ENCODE measurements at places on chromosomes 7 and 10.
A peak's percentile ranks its signal among the peaks of the same experiment; 100 is the strongest.

DNA sequence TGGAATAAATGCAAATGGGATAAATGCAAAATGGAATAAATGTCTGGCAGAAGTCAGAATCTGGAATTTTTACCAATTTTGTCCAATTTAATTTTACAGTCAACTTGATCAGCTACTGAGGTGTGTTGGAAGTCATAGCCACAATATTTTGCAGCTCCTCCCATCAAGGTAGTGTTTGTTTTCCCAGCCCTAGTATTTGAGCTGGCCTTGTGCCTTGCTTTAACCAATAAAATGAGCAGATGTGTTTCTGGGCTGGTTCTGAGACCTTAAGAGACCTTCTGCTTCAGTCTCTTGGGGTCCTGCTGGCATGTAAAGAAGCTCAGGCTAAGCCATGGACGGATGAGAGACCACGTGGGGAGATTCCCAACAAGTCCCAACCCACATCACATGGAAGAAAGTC lies 42.7 kb upstream of the RSBN1L start:
- DNase-seq = no peak

GRCh38 chr7:133709036-133709880 lies 417.9 kb upstream of the LRGUK start:
- no peak for DNase-seq

- DNase-seq = no peak
These were observed 535.9 kb downstream of the AUTS2 start for GRCh38 chr7:70134029-70134770.

- DNase-seq = no peak
These were observed 119.0 kb downstream of the LMBR1 start for GRCh38 chr7:156773966-156774365.

DNA sequence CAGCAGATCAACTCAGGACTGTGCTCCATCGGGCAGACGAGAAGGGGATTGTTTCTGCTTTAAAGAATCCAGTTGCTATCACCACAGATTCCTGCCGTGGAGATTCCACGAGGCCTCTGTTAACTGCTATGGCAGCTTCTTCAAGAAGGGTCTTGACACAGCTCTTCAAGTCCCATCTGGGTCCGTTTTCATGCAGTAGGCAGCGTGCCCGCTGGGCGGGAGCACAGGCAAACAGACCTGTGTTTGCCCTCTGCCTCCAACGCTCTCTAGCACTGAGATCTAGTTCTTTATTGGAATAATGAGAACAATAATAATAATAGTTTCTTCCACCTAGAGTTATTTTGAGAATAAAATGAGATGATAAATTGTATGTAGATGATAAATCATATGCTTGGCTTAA lies 127.2 kb upstream of the SP8 start:
- DNase-seq = no peak

DNA sequence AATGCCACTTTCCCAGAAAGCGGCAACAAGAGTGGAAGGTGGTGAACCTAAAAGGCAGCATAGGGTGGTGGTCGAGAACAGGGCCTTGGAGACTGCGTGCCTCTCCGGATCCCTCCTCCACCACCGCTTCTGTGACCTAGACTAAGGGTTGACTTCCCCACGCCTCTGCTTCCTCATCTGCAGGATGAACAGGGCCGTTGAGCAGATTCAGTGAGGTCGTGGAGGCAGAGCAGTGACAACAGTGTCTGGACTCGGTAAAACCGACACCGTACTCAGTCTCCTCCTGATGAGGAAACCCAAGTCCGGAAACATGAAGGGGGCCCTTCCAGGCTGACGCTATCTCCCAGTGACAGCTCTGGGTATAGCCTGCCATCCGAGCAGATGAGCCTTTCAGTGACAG lies 162.6 kb downstream of the CELF2 start:
- no peak for DNase-seq

- no peak for DNase-seq
These were observed 22.8 kb downstream of the ANTXRL start for GRCh38 chr10:46309511-46310142.

GRCh38 chr10:112701211-112701877 lies 248.7 kb upstream of the TCF7L2 start:
- no peak for DNase-seq

- DNase-seq = no peak
These were observed 131.6 kb downstream of the HGF start for GRCh38 chr7:81638198-81638597.

- DNase-seq = no peak
These were observed 83.6 kb downstream of the GRB10 start for GRCh38 chr7:50699143-50699542.

DNA sequence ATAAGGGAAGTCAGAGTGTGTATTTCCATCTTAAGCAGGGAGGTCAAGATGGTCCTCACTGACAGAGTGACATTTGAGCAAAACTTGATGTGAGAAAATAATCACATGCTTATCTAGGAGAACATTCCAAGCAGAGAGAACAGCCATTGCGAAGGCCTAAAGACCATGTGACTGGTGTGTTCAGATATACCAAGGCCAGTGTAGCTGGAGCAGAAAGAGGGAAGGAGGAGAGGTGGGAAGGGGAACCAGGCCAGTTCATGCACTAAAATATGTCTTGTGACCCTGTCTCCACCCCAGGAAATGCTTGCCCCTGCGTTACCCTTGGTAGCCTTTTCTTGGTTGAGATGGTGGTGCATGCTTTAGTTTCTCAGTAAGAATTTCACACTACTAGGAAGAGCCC lies 77.4 kb downstream of the CACNB2 start:
- DNase-seq = no peak

- DNase-seq = no peak
These were observed 75.8 kb downstream of the GOLGA7B start for GRCh38 chr10:97925308-97925938.

GRCh38 chr10:34670081-34670480 lies 145.0 kb downstream of the PARD3 start:
- DNase-seq = no peak

DNA sequence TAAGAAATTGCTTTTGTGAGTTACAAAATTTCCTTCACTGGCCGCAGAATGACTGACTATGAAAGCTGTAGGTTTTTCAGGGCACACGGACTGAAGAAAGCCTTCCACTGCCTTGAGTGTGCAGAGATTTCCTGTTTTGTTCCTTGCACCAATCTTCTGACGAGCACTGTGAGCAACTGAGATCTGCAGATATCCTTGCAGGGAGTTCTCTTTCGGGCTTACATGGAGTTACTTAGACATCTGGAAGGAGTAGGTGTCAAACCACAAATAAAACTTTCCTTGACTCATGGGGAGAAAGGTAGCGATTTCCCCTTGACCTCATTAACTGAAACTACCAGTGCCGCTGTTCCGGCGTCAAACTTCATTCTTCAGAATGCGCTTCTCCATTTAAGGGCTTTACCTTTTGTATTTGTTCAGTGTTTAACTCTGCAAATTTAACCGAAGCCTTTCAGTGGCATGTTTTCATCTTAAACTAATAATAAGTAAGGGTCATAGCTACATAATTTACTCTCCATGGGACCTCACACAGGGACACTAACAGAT lies 1175.3 kb downstream of the GATA3 start:
- DNase-seq = no peak

DNA sequence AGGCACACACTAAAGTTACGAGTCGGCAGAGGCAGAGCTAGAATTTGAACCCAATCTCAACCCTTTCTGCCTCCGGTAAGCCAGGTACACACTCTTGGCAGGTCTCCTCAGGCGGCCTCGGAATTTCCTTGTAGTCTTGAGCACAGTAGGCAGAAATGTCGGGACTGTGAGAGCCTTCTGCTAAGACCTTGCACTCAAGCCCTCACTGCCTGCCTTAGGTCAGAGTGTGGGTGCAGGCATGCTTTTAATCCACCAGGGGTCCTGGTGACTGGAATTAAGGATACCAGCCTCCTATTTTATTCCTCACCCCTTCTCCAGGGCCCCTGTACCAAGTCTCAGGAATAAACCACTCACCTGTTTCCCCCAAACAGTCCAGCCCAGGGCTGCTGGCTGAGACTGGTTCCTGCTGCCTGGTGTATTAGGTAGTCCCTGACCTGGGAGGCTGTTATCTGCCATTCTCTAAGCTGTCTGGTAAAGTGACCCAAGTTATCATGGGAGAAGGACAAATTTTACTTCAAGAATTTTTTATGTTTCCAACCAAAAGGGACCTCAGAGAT lies 855 bp downstream of the ATP6V1F start:
- DNase-seq = peak; percentile 83

GRCh38 chr10:124305131-124305530 lies 113.6 kb downstream of the OAT start:
- DNase-seq = no peak

- no peak for DNase-seq
These were observed 736.4 kb upstream of the PHF14 start for GRCh38 chr7:10237306-10237705.

DNA sequence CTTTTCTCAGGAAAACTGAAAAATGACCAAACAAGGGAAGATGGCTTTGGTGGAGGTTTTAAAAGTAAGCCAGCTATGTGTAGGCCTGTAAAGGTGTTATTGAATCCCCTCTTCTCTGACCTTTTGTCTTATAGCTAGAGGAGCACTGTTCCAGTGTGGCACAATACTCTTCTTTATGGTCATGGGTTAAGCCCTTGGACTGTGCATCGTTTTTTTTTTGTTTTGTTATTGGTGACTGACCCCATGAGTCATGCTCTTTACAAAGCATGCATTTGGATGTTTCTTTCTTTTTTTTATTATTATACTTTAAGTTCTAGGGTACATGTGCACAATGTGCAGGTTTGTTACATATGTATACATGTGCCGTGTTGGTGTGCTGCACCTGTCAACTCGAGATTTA lies 19.6 kb upstream of the FAM25A start:
- DNase-seq = no peak

- DNase-seq = no peak
These were observed 259.9 kb downstream of the SKIDA1 start for GRCh38 chr10:21265622-21266021.

DNA sequence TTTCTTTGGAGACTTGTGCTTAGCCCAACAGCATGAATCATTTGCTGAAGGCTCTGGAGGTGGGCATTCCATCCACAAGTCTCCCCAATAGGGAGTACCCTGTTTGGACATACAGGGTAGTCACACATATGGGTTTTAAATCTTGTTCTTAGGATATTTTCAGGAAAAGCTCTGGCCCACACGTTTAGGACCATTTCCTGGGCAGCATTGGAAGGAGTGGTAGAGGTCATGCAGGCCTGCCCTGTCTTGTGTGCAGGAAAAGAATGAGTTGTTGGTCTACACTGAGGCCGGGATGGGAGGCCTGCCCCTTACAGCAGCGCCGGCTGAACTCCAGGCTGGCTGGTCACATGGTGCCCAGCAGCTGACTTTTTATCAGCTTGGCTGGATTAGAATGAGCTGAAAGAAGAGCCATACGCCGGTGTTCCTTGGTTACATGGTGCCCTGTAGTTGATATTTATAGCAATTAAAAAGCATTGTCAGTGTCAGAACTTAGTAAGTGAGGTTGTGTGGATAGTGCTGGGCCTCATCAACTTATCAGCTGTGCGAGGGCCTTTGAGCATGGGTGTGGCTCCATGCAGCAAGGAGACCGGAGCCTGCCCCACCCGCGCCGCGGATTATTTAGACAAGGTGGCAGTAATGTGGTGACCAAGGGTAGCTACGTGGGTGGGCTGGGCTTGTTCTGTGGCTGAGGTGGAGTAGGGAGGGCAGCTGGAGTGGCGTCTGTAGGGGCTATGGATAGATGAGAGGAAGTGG lies 28.6 kb downstream of the OGDH start:
- no peak for DNase-seq

DNA sequence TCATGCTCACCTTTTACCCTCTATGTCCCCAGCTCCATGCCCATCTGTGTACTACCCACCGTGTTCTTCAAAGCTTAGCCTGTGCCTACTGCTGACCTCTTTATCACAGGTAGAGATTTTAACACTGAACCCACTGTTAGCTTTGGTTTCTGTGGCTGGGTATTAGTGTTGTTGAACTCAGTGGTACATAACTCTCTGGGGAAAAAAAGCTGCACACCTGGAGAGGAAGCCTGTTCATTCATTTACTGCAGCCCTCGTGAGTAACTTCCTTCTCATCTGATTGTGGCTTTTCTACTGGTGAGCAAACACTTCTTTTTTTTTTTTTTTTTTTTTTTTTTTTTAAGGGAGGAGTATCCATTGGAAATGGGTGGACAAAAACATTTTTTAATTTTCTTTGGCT lies 326.3 kb downstream of the CCSER2 start:
- no peak for DNase-seq

- DNase-seq = peak; percentile 46
These were observed 7.8 kb downstream of the NOD1 start for GRCh38 chr7:30470771-30471170.

- DNase-seq = no peak
These were observed 128.4 kb downstream of the WNT2 start for GRCh38 chr7:117194445-117194844.

GRCh38 chr10:15719049-15719898 lies 448 bp downstream of the ITGA8 start:
- DNase-seq = peak; percentile 36

GRCh38 chr10:22685926-22686325 lies 28.5 kb downstream of the PIP4K2A start:
- DNase-seq = no peak

- no peak for DNase-seq
These were observed 87.5 kb downstream of the PLXNA4 start for GRCh38 chr7:132488634-132489302.

DNA sequence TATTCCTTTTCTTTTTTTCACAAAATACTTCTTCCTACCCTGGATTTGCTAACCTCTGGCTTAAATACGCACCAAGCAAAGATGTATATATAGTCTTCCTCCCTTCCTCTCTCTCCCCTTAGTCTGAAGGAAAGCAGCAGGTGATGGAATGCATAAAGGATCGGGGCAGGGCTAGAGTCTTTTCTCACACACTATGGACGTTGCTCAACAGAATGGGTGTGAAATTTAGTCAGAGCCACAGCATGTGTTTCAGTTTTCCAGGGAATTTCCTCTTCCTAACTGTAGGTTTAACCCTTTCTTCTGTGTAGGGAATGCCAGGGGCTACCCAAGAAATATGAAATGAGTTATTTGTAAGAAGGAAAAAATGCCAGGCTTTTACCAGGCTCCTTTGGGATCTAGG lies 71.4 kb upstream of the NFKB2 start:
- no peak for DNase-seq

GRCh38 chr10:17340144-17340829 lies 112.2 kb downstream of the VIM start:
- no peak for DNase-seq

DNA sequence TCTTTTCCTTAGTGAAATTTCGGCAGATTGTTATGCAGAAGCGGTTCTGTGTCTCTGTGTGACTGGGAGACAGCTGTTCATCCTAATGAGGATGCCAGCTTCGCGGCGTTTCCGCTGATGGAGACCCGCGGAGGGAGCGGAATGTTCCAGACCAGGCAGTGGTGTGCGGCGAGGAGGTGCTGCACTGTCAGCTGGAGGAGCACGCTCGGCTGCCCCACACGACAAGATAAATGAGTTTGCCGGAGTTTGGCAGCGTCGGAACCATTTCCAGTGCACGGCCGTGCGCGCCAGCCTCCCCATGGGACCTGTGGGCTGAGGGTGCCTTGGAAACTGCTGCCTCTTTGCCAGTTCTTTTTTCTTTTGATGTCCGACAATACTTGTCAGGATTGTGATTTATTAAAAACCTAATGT lies 64.6 kb downstream of the WDR37 start:
- DNase-seq = no peak

Data from AG08396 (cell line).